ENCODE measurements at places on chromosomes 7 and 10.

- peak; percentile 89 for DNase-seq
These were observed 6.5 kb downstream of the ARPC1B start for GRCh38 chr7:99380823-99381663.

DNA sequence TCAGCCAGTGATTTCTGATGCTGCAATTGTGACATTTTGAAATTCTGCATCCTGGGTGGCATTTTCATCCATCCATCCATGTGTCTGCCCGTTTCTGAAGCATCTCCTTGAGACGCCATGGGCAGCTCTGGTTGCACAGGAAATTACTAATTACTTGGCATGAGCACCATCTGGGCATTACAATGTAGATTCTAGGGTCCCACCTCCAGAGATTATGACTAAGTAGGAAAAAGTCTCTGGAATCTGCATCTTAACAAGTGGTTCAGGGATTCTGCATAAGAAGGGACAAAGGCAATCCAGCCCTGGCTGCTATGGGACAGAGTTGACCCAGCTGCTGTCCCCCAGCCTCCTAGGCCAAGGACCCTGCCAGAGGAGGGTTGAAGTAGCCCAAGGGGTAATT is 65.3 kb downstream of the CUZD1 start:
- DNase-seq, result no peak

GRCh38 chr7:83677180-83677866 is 28.4 kb upstream of the SEMA3E start:
- no peak for DNase-seq

- DNase-seq, result no peak
These were observed 715 bp upstream of the MUC12 start for GRCh38 chr7:100968650-100969049.

GRCh38 chr10:63752318-63752717 is 231.1 kb downstream of the REEP3 start:
- DNase-seq, result no peak

- DNase-seq, result no peak
These were observed 67.9 kb downstream of the ADD3 start for GRCh38 chr10:110075686-110076085.

GRCh38 chr7:3754493-3755341 is 453.7 kb downstream of the SDK1 start:
- DNase-seq, result no peak

DNA sequence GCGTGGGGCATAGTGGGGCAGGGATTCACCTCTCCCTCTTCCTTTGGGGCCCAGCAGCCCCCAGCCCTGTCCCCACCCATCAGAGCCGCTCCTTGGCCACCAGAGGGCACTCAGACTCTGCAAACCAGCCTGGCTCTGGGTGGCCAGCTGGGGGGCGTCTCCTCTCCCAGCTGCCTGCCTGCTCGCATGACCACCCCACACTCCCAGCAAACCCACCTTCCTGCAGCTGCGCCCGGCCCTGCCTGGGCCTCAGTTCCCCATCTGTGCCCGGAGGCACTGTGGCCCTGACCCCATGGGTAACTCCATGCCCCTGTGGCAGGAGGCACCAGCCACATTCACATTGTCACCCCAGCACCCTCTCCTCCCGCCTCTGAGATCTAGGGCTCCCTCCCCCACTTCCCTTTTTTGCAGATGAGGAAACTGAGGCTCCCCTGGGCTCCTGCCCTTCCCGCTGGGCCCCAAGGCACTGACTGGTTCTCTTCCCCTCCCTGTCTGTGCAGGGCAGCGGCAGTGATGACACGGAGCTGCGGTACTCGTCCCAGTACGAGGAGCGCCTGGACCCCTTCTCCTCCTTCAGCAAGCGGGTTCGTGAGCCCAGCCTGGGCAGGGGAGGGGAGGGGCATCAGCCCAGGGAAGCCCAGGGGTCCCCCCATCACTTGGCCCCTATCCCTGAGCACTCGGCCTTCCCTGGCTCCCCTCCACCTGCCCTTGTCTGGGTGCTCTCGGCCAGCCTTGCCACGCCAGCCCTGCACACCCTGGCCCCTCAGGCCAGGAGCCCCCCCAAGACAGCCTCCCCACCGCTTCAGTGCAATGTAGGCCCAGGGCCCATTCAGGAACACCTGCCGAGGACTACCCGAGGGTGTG is 6.9 kb upstream of the SH2B2 start:
- peak; percentile 81 for DNase-seq

- DNase-seq, result no peak
These were observed 57.7 kb upstream of the SPOCK2 start for GRCh38 chr10:72146071-72146470.

- no peak for DNase-seq
These were observed 31.0 kb upstream of the STARD3NL start for GRCh38 chr7:38147005-38147404.

DNA sequence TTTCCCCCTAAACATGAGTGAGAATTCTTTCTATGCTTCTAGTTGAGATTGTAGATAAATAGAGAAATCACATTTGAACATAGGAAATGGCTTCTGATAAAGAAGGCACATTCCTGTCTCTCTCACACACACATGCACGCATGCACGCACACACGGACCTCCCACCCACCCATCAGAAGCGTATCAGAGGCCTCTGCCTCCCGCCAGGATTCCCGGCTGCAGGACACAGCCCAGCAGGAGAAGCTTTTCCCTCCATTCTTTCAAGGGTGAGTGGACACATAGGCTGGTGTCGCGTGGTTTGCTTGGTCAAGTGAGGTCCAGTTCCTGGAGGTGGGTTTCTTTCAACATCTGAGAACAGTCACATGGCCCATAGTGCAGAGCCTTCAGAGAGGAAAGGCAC is 34.2 kb downstream of the KLF6 start:
- DNase-seq, result no peak

- no peak for DNase-seq
These were observed 143.0 kb downstream of the KIAA1217 start for GRCh38 chr10:24351961-24352360.

DNA sequence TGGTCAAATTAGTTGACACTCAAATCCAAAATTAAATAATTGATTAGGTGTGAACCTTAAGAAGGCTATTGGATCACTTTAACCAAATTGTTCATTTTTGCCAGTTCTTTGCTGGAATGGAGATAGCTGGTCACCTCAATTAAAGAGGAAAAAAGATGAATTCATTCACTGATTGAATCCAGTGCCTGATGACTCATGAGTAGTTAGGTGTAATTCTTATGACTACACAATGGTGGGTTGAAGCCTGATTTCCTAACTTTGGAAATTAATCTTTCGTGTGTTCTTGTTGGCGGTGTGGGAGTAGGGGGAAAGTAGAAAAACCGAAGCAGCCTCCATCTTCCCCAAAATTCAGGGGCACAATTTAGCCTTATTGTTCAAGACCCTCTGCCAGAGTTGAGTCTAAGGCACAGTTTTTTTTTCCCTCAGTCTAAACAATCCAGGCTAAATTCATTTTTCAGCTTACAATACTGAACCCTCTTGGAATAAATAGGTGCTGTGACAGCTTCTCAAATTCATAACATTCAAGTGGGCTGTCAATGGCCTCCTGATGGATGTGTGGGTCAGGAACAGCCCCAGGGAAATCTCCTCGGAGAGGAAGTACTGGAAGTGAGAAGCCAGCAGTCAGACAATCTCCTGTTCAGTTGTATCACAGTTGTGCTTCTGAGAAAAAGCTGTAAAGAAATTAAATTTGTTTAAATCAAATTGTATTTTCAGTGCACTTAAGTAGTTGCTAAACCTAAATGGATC is 356.6 kb downstream of the BBS9 start:
- DNase-seq, result no peak

DNA sequence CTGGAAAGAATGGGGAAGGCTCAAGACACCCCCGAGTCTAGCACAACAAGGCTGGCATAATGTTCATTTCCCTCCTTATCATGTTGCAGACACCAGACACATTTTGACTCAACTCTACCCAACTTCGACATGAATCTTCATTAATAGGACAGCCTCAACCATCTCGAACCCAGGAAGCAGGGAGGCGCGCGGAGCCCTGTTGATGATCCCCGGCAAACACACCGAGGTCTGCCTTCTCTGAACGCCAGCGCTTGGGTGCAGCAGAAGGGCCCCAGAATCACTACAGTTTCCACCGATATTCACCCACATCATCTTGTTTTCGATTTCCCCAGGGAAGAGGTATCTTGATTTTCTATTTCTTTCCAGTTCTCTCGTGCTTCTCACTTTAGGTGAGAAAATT is 563.6 kb downstream of the TCERG1L start:
- no peak for DNase-seq

DNA sequence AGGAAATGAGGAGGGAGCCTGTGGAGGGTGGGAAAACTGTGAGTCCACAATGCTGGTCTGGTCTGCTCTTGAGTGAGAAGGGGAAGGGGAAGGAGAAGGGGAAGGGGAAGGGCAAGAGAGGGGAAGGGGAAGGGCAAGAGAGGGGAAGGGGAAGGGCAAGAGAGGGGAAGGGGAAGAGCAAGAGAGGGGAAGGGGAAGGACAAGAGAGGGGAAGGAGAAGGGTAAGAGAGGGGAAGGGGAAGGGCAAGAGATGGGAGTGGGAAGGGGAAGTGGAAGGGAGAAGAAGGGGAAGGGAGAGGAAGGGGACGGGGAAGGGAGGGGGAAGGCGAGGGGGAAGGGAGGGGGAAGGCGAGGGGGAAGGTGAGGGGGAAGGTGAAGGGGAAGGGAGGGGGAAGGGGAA is 213.2 kb downstream of the GRM8 start:
- DNase-seq, result no peak

DNA sequence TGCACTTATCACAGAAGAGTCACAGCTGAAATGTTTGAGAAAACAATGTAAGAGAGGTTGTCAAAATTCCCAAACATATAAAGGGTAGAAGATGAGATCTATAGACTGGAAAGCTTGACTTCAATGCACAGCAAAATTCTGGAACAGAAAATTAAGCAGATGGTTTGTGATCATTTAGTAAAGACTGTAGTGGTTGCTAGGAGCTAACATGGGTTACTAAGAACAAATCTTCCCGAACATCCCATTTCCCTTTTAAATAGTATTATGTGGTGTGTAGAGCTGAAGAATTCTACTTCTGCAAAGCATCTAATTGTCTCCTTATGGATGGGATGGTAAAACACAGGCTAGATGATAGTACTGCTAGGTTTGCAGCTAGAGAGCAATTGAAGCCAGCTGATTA is 312.3 kb downstream of the CAMK1D start:
- no peak for DNase-seq

- DNase-seq, result no peak
These were observed 255.5 kb upstream of the C7orf33 start for GRCh38 chr7:148334959-148335577.

GRCh38 chr10:17766731-17767130 is 14.7 kb downstream of the TMEM236 start:
- no peak for DNase-seq

DNA sequence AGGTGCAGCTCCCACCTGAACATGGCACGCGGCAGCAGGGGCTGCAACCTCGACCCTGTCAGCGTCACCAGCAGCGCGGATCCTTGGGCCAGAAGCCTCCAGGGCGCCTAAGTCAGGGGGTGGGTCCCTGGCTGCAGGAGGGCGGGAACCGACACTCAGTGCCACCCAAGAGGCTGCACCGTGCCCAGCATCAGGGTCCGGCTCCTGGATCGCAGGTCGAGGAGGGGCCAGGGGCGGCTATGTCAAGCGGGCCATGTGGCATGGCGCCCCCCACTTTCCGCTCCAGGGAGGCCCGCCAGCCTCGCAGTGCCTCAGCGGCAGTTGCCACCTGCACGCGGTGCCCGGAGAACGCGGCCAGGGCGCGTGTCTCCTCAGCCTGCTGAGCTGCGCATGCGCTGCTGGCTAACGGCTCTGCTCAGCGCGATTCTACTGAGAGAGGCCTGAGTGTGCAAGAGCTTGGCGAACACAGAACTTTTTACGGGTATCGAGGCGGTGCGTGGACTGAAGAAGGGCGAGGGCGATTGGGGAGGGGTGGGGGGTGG is at the start of gene ANKRD30A:
Gene ANKRD30A, plus strand, starts transcription at position 408 of the 542 bp plus-strand sequence. CDS start 190 bp downstream, outside the sequence.
- no peak for DNase-seq

- no peak for DNase-seq
These were observed 121.2 kb upstream of the GPR26 start for GRCh38 chr10:123544986-123545385.

- DNase-seq, result no peak
These were observed 626.4 kb downstream of the TNS3 start for GRCh38 chr7:46955531-46955930.

DNA sequence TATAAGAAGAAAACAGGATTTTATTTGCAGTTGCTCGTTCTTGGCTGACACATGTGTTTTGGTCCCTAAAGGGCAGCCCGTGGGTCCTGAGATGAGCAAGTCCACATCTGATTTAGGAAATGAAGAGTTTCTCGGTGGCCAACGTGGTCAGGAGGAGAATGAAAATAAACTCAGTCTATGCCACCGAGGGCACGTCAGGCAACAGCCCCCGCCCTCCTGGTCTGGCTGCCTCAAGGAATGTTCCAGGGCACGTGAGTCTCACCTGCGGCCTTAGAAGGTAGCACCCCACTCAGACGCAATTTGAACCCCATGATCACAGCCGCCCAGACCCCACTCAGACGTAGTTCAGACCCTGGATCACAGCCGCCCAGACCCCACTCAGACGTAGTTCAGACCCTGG is 197.2 kb downstream of the ADARB2 start:
- no peak for DNase-seq

GRCh38 chr7:7969306-7970236 is 975 bp downstream of the GLCCI1 start:
- peak; percentile 54 for DNase-seq

GRCh38 chr10:44293842-44294241 is 91.1 kb downstream of the CXCL12 start:
- DNase-seq, result no peak

- no peak for DNase-seq
These were observed 100.2 kb downstream of the LRMDA start for GRCh38 chr10:75531571-75532031.

- no peak for DNase-seq
These were observed 242.5 kb downstream of the REEP3 start for GRCh38 chr10:63763744-63764143.

DNA sequence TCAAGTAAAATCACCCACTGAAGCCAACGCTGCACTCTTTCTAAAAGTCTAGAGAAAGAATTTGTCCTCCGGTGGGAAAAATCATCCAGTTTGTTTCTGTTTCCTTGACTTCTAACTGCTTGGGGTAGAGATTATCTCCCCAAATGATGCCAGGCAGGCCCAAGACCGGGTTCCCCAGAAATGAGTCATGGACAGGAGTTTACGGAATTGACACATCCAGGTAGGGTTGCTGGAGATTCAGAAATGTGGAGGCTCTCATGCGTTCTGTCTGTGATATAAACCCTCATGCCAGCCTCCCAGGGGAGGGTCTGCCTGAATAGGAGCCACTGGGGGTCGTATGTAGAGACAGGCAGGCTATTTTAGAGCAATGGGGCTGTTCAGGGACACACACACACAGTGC is 230.9 kb downstream of the TCERG1L start:
- no peak for DNase-seq

GRCh38 chr7:31991846-31992245 is 78.4 kb downstream of the PDE1C start:
- no peak for DNase-seq

- peak; percentile 60 for DNase-seq
These were observed 24.4 kb upstream of the C10orf67 start for GRCh38 chr10:23368816-23369640.

DNA sequence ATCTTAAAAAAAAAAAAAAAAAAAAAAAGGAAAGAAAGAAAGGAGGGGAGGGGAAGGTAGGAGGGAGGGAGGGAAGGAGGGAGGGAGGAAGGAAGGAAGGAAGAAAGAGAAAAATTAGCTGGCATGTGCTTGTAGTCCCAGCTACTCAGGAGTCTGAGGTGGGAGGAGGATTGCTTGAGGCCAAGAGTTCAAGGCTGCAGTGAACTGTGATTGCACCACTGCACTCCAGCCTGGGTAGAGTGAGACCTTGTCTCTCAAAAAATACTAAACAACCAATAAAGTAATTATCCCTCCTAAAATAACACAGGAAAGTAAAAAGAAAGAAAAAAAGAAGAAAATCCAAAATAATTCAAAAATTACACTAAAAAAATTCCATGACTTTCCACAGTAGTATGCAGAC is 13.8 kb upstream of the NRF1 start:
- DNase-seq, result no peak

- DNase-seq, result no peak
These were observed 18.5 kb downstream of the STAM start for GRCh38 chr10:17662193-17663138.

Data from germinal center (tissue), 1 donor.